Jurkat, Clone E6-1 (cell line): ENCODE measurements at places on chromosomes 3 and 15.

- no peak for DNase-seq
Measured at GRCh38 chr3:156525808-156526207, 29.1 kb downstream of the SSR3 start.

DNA sequence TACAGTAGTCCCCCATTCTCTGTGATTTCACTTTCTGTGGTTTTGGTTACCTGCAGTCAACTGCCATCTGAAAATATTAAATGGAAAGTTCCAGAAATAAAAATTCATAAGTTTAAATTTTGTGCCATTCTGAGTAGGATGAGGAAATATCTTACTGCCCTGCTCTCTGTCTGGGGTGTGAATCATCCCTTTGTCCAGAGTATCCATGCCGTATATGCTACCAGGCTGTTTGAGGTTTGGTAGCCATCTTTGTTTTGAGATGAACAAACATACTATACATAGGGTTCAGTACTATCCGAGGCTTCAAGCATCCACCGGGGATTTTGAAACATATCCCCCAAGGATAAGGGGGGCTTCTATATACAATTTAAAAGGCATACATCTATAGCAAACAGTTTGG is 16.3 kb upstream of the FEM1B start:
- no peak for DNase-seq

DNA sequence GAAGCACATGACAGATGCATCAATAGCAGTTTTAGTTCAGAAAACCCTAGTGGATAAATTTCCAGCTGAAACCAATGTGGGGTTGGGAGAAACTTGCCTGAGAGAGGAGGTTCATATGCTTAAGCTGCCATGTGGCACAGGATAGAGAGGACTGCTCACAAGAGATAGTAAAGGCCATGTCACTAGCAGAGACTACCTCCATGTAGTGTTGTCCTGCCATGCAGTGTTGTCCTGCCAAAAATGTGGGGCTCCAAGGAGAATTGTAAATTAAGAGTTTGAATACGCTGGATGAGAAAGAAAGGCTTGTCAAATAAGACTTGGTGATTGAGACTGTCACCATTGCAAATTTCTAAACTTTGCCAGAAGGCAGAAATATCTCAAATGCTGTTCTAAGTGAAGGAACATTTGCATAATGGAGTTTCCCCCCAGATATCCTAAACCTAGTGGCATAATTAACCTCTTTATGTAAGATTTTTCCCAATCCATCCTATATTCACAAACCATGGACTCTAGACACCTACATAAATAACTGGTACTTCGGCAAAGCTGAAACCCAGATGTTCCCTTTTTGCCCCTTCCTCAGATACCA is 938.3 kb upstream of the ALCAM start:
- no peak for DNase-seq

GRCh38 chr15:63264688-63265293 is 12.6 kb upstream of the APH1B start:
- no peak for DNase-seq

DNA sequence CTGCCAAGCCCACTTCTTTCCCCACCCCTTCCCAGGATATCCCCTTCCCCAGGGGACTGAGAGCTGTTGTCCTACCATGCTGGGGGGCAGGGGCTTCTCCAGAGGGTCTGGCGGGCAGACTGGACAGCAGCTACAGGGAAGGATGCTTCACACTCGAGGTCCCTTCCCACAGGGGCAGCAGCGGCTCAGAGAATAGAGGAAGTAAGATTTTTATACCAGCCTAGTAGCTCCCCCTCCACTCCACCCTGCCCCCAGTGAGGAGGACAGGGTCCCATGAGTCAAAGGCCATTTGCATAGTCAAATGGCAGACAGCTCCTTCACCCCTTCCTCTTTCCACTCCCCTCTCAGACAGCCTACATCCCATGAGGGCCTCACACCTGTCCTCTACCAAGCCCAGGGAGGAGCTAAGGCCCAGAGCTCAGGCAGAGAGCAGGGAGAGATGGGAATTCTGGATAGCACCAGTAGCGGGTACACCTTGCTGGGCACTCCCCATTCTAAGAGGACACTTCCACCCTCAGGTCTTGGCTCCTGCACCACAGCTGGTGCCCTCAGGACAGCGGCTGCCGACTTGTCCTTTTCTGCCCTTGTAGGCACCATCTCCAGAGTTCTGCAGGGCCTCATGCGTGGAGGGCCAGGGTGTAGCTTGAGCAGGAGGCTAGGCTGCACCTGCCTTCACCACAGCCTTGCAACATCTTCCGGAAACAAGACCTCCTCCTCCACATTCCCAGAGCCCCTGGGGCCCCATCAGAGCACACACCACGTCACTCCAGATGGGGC is at the start of gene TLR9:
TLR9 (minus strand) TSS at position 194 of the 777 bp plus-strand sequence; CDS start at position 78, 116 bp downstream.
- DNase-seq, result peak; percentile 92
